ENCODE measurements at places on chromosomes 1 and 21.

- no peak for DNase-seq
Observed at GRCh38 chr1:18121072-18121820, 13.6 kb downstream of the IGSF21 start.

GRCh38 chr1:6904476-6905170, 119.4 kb downstream of the CAMTA1 start:
- no peak for DNase-seq

DNA sequence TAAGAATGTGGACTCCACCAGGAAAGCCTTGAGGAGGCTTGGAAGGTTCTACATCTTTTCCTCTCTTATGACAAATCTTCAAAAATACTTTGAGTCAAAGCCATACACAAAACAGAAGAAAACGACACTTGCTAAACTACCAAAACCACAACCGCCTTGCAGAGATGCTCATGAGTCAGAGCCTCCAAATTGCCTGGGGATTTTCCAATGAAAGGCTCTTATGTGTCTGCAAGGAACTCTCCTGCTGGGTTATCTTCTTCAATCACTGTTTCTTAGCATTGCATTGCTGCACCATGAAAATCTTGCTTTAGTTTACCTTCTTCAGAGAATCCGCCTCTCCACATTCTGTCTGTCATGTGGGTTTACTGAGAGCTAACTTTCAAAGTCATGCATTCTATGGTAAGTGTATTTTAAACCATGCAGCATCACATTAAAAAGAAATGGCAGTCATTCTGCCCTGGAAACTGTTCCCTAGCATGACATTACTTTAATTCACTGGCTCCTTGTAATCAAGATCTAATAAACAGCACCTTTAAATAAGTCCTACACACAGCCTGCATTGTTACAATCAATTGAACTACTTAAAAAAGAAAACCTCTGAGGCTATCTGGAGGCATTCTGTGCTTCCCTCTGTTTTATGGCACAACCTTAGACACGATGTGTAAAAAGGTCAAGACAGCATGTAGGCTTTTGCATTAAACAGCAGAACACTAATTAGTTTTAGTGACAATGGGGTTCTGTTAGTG, 210.0 kb upstream of the FOXD3 start:
- DNase-seq: no peak

GRCh38 chr1:212635141-212635631, 26.6 kb downstream of the ATF3 start:
- DNase-seq: no peak

DNA sequence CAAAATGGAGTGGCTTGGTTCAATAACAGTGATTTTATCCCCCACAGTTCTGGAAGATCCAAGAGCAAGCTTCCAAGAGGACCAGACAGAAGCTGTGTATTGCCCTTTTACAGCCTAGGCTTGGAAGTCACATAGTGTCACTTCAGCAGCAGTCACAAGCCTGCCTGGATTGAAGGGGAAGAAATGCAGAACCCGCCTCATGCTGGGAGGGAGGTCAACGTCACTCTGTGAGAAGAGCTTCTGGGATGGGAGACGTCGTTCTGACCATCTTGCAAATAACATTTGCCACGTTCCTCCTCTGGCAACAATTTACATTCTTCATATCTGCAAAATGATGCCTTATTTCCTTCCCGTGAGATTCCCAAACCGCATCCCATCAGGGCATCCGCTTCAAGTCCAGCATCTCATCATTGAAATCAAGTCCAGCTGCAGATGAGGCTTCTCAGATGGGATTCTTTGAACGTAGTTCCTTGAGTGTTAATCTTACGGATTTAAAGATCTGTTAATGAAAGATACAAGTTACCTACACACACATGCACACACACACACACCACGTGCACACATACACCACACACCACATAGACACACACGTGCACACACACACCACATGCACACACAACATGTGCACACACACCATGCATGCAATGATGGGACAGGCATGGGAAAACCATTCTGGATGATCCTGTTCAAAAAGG, 23.9 kb upstream of the KIF1B start:
- no peak for DNase-seq

DNA sequence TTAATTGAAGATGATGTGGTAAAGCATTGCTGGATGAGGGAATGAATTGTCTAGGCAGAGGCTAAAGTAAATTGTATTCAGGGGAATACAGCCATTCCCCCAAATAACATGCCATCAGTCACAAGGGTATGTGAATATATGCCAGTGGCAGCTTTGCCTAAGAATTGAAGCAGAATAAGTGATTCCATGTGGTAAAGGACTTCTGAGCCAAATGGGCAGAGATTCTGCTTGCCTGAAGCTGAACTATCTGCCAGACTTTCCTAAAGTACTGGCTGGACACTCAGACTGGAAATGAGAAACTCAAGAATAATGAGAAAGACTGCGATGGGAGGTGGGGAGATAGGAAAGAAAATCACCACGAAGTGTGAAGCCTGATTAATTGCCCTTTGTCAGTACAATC, 2.4 kb downstream of the LIX1L start:
- no peak for DNase-seq

- DNase-seq: no peak
Observed at GRCh38 chr1:246083416-246083815, 423.7 kb downstream of the SMYD3 start.

- DNase-seq: no peak
Observed at GRCh38 chr1:7885513-7886404, 32.9 kb upstream of the UTS2 start.

GRCh38 chr1:229209386-229209785, 61.5 kb upstream of the RAB4A start:
- no peak for DNase-seq

DNA sequence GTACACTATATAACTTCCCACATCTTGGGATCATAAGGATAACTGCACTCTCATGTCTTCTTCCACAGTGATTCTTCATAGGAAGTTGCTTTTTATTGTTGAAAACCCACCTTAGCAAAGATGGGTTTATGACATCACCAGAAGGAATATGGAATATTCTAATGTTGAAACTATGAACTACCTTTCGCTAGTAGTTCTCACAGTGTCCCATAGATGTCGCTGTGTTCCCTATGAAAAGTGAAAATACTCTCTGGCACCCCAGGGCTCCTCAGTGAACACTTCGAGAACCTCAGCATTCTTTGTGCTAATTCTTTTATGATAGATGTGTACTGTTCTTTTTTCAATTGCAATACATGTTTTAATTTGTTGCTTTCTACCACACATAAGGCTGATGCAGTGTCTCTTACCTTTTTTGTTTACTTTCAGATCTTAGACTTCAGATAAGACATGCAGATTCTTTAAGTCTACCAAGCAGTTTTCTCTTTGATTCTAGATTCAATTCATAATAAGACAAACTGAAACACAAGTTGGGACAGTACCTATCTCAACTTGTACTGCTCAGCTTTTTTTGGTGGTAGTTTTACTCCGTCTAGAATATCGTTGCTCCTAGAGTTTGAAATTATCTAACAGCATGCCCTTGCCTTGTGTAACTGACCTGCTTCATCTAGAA, 90.8 kb downstream of the GTF2B start:
- DNase-seq: no peak
